ENCODE measurements at places on chromosomes 6 and 20. TPM values are rescaled to one million over a fixed set of nuclear protein-coding genes. Genes with fewer than 3 reads are reported as not detected.

DNA sequence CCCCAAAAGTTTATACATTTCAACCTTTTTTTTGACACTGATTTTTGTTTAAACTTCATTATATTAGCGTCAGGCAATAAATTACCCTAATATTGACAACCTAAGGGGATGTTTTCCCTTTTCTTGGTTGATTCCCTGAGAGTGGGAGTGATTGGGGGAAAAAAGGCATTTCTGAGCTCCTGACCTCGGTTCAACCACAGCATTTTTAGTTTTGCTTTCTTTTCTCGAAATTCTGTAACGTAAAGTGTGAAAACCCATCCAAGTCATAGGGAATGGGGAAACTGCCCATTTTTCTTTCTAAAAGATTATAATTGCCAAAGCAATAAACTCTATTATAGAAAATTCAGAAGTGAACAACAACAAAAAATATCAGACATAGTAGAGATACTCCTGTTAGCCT, 67.9 kb upstream of the SPACA1 start:
- DNase-seq: no peak

GRCh38 chr20:33944914-33945313, 48.8 kb upstream of the RALY start:
- no peak for DNase-seq

XRN2 gene
- total RNA-seq: 46.3 TPM

DNA sequence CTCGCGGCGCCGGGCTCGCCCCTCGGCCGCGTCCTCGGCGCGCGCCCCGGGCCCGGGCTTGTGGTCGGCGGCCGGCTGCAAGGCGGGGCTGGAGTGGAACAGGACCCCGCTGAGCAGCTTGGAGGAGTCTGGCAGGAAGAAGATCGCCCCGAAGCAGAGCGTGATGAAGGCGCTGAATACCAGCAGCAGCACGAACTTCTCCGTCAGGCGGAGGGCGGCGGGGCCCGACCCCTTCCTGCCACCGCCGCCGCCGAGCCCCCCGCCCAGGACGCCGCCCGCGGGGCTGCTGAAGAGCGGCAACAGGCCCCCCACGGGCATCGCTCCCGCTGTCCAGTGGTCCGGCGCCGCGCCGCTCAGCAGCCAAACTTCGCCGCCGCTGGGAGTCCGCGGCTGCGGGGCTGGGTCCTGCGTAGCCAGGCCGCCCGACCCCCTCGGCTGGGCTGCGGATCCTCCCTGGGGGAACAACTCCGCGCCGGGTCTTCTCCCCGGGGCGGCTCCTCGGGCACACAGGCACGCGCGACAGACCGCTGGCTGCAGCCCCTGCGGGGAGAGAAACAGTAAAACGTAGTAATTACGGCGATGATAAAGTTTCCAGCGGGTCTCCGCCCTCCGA, 707 bp downstream of the MAN1A1 start:
- DNase-seq: peak; percentile 23

DNA sequence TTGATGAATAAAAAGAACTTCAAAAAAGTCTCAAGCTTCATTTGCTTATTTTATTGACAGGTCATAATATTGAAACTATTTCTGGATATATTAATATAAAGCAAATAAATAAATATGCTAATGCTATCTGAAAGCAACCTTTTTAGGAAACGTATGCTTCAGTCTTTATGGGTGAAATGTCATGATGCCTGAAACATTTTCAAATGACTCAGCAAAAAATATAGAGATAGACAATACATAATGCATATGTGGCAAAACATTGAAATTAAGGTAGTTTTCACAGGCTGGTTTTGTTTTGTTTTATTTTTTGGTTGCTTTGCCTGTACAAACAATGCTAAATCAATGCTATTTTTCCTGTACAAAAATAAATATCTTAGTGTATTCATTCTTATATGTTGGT, 194.4 kb upstream of the PLCB4 start:
- DNase-seq: no peak

Measured in T-cell (primary cell).